ENCODE measurements at places on chromosomes 2 and 18. TPM values are rescaled to one million over a fixed set of nuclear protein-coding genes. Genes with fewer than 3 reads are reported as not detected.
A peak's percentile ranks its signal among the peaks of the same experiment; 100 is the strongest.

DNA sequence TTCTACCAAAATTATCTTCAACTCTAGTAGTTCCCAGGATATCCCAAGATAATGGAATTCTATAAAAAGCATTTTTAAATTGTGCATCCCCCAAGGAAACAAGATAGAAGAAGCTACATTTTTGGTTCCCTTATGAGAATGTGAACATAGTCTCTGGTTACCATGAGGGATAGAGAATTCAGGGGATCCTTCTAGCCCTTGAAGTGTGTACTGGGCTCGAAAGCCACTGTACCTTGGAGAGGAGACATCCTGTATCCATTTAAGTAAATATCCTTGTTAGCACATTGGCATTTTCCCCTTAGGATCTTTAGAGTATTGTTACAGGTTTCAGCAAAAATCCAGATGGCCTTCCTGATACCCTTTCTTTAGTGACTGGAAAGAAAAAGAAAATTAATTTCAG, 228.5 kb downstream of the RTP5 start:
- no peak for DNase-seq

GRCh38 chr2:69721022-69721421, 20.9 kb upstream of the ANXA4 start:
- DNase-seq = no peak

SP5 gene
- not detected for total RNA-seq

GRCh38 chr2:203759690-203760365, 53.4 kb downstream of the CD28 start:
- DNase-seq = peak; percentile 88

SCYGR4 gene
- total RNA-seq = not detected

GPR75 gene
- 1.6 TPM for total RNA-seq

TUBA3E gene
- total RNA-seq = not detected

- no peak for DNase-seq
Measured at GRCh38 chr2:229163893-229164292, 107.2 kb downstream of the PID1 start.

MARCHF4 gene
- 17.2 TPM for total RNA-seq

- DNase-seq = no peak
Measured at GRCh38 chr2:239938651-239939486, 86.3 kb downstream of the NDUFA10 start.

GRCh38 chr2:115057473-115057872, 615.0 kb downstream of the DPP10 start:
- no peak for DNase-seq

DNA sequence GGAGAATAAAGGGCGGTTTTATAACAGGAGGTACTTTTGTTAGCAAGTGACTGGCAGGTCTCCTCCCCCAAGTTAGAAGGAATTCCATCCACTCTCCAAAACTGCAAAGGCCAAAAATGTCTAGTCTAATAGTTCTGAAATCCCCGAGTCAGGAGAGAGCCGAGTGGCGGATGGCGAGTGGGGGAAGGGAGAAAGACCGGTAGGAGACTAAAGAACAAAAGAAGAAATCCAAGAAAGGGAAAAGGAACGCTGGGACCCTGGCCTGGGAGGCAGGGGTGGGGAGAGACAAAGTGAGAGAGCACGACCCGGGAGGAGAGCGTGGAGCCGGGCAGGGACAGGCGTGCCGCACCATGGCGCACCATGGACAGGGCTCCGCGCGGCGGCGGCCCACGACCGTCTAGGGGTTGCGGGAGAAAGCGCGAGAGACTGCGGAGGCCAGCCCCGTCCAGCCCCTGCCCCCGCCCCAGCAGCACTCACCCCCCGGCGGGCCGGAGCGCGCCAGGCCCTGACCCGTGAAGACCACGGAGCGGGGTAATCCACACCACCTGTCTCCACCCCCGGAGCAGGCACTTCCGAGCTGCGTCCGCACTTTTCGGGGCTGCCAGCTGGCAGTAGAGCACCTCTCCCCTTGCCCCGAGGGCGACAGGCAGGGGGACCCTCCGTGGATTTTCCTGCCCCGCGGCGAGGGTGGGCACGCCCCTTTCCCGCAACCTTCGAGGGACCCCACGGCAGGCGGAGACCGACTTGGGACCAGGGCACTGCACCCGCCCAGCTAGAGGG, 1.6 kb downstream of the CDH2 start:
- DNase-seq = no peak

FSIP2 gene
- 0.75 TPM for total RNA-seq

FLACC1 gene
- total RNA-seq = 0.14 TPM

GRCh38 chr2:97733341-97734035, 20.1 kb downstream of the ZAP70 start:
- no peak for DNase-seq

TRIB2 gene
- 32.0 TPM for total RNA-seq

MAP2 gene
- 58.1 TPM for total RNA-seq

OXER1 gene
- total RNA-seq = 0.82 TPM

DPP10 gene
- 2.4 TPM for total RNA-seq

- DNase-seq = no peak
Measured at GRCh38 chr2:30732876-30733275, 74.4 kb downstream of the CAPN13 start.

DNA sequence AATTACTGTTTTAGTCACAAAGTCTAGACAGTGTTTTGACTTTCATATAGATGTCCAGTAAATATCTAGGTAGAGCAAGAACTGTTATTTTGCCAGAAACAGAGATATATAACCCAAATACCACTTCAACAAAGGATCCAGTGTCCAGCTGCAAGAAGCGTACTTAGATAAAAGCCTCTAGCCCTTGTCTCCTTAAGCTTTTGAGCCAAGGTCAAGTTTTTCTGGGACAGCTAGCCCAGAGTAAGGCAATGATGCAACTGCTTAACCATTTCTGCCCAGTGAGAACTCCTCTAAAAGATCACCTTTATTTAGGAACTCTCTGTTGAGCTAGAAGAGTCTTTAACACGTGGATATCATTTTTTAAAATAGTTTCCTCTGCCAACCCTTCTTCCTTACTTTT, 1424.9 kb upstream of the NXPH2 start:
- DNase-seq = no peak

- no peak for DNase-seq
Measured at GRCh38 chr2:145095641-145096435, 575.9 kb upstream of the ZEB2 start.

ZNF396 gene
- total RNA-seq = 3.3 TPM

COL6A3 gene
- total RNA-seq = 81.9 TPM

- no peak for DNase-seq
Measured at GRCh38 chr2:3661149-3661660, 3.2 kb downstream of the ALLC start.

TYMS gene
- total RNA-seq = 22.1 TPM
